ENCODE measurements at places on chromosomes 13 and 19. TPM values are rescaled to one million over a fixed set of nuclear protein-coding genes. Genes with fewer than 3 reads are reported as not detected.

GRCh38 chr19:39542206-39542605, 2.2 kb upstream of the EID2 start:
- DNase-seq = no peak

Gene THSD8
- 5.1 TPM for polyA plus RNA-seq

DNA sequence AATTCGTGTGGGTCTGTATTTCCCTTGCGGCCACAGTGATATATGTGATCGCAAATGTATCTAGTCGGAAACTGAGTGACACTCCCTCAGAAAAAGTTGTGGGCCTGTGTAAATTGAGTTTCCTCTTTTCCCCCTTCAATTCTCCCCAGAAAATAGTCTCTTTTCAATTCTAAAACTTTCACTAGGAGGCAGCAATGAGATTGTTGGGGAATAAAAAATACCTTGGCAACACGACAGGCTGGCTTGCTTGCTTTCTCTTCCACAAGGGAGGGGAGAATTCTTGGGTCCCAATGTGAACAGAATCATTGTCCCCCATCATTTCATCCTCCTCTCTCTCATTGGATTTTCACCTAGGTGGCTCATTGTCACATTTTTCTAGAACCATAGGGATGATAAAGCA, 3.7 kb upstream of the SOX21 start:
- no peak for DNase-seq

DNA sequence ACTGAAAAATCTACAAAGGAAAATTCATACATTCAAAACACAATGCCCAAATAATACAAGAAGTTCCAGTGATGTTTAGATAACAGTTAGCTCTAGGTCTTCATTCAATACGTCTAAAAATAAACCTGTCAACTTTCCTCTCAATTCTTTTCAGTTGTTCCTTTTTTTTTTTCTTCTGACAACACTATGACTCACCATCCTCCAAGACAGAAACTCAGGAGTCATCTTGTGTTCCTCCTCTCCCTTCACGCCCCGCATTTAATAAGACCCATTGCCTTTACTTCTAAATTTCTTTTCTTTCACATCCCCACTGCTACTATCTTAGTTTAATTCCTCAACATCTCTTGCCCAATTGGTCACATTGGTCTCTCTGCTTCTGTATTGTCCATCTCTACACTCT, 759.9 kb downstream of the GPC5 start:
- no peak for DNase-seq

DNA sequence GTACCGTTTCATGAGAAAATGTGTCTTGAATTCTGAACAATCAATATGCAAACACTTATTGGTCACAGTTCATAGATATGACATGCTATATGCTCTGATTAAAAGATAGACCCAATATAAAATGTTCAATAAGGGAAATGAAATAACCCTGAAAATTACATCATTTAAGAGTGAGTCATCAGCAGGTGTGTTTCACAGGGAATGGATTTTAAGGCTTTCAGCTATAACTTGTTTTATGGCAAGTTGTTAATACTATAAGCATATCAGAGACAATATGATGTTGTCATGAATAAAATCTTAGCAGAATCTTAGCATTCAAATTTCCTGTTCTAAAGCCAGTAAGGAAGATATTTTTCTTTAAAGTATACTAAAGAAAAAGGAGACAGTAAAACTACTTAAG, 483.4 kb upstream of the PCDH9 start:
- DNase-seq = no peak

Gene MEDAG
- polyA plus RNA-seq = 0.28 TPM
